ENCODE measurements at places on chromosomes 5 and 9.

DNA sequence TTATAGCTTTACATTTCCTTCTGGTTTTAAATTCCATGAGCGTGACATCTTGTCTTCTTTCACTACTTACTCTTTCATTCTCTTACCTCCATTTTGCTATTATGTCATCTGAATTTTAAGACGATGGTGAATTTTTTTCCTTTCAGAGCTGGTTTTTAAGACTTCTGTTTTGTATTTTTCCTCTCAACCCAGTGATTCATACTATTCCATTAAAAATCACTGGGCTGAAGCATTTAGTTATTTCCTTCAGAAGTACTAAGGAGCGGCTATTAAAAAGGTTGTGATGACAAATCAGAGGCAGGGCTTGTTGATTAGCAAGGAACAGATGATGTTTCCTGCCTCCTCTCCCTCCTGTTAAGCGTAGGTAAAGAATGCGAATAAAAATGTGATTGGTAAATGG lies 16.5 kb downstream of the AGXT2 start:
- DNase-seq: no peak

GRCh38 chr5:98940581-98940980 lies 11.8 kb upstream of the CHD1 start:
- DNase-seq: peak; percentile 63

DNA sequence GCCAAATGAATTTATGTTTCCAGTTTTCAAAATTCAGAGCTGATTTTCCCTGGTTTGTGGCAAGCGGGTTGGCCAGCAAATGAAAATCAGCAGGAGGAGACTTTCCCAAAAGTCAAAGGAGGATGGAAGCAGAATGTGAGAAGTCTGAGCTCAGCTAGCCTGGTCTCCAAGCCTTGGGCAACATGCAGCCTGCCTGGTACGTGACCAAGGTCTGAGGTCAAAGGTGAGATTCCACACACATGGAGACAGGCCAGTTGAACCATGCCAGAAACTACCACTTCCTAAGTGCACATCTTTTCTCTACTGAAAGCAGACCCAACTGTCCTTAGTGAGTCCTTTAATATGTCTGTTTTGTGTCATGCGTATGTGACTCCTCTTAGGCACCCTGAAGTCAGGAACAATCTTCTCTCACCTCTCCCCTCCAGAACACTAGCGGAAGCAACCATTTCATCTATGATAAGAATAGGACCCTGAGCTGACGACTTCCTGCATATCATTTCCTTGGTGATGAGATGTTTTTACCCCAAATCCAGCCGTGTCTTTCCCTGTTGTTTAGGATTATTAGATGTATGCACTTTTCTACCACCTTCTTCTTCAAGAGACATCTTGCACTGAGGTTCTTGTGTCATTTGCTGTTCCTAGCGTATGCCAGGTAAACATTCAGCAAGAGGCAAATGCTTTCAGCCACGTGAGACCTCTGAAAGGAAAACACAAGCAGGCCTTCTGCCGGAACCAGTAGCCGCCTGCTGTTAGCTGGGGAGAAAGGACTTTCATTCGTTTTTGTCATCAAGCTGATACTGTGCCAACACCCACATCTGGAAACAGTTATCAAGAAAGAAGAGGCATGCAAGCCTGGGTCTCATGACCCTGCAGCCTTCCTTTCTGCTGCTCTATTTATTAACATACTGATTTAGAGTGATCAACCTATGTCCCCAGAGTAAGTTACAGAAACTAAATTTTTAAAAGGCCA lies 9.7 kb upstream of the TGFBI start:
- no peak for DNase-seq

DNA sequence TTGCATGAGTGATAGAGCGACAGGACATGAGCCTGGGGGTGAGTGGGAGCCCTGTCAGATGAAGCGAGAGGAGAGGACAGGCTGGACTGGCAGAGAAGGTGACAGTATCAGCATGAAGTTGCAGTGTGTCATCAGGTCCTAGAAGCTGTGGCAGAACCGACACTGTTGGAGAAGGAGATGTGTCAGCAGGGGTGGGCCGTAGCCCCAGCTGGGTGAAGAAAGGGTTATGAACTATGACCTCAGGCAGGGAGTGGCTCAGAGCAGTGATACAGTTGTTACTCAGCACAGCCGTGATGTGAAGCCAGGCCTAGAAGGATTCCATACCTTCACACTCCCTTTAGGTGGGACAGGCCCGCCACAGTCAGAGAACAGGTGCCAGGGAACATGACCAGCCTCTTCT lies 7.6 kb downstream of the PCYOX1L start:
- no peak for DNase-seq
